ENCODE measurements at places on chromosomes 2 and 18. TPM values are rescaled to one million over a fixed set of nuclear protein-coding genes. Genes with fewer than 3 reads are reported as not detected.

PLA2R1 gene
- total RNA-seq: 2.7 TPM

IL1B gene
- total RNA-seq: 0.33 TPM

ATG4B gene
- 57.9 TPM for total RNA-seq

ST6GAL2 gene
- total RNA-seq: 21.9 TPM

NEB gene
- total RNA-seq: 0.11 TPM

TMEM150A gene
- total RNA-seq: 15.3 TPM

RFX8 gene
- total RNA-seq: not detected

POTEC gene
- total RNA-seq: not detected

Measured in A549 treated with ZK216348 at 1 μM for 4 hours (cell line).